AG09319 (cell line): ENCODE measurements at places on chromosomes 3 and 15.

- no peak for DNase-seq
Measured at GRCh38 chr3:4936982-4937614, 42.1 kb upstream of the BHLHE40 start.

- DNase-seq, result no peak
Measured at GRCh38 chr3:100525753-100526612, 33.6 kb downstream of the TMEM45A start.

DNA sequence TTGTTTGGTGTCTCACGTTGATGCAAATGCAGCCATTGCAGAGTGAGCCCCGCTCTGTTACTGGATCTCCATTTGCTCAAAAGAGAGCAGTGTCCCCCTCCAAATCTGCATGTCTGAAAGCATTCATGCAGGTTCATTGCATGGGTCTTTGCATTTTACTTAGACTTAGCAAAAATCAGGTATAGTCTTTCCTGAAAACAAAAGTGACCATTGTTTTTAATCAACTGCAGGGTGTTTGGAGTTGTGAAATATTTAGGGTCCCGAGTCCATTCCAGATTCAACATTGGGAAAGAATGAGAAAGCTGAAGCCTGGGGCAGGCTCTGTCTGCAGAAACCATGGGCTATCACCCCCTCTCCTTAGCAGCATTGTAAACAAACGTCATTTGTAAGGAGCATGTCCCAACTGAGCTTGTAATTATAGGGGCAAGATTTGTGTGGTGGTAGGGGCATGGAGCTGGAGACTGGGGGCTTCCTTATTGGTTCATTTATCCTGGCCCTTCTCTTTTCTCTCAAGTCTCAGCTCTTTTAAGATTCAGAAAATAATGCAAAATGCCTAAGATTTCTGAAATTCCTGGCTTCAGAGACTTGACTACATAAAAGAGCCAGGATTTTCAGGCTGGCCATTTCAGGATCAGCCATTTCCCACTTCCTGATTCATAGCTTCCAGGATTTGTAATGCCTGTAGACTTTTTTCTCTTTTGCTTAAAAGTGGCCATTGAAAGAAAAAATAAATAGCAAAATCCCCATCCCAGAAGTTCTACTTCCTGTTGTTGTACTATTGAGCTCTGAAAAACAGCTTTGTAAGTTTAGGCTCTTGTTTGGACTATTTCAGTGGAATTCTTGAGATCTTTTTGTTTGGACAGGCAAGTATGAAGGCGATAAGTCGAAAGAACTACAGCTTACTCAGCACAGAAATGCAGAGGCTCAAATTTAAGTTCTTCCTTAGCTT lies 23.0 kb downstream of the IGF1R start:
- DNase-seq, result no peak

DNA sequence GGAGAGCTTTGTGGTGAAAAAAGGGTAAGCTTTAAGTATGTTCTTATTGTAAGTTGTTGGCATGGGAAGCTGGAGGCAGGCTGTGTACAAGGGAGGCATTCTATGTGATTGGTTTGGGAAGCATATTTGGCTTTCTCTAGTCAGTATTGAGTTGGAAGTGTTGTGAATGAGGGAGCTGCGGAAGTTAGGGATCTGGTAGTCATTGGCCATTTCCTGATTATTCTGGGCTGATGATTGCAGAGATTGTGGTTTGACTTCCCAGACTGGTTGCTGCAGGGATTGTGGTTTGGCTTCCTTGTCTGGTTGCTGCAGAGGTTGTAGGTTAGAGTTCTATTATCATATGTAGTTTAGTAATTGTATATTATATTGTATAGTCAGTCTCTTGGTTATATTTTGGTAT lies 21.0 kb downstream of the STXBP5L start:
- DNase-seq, result no peak

DNA sequence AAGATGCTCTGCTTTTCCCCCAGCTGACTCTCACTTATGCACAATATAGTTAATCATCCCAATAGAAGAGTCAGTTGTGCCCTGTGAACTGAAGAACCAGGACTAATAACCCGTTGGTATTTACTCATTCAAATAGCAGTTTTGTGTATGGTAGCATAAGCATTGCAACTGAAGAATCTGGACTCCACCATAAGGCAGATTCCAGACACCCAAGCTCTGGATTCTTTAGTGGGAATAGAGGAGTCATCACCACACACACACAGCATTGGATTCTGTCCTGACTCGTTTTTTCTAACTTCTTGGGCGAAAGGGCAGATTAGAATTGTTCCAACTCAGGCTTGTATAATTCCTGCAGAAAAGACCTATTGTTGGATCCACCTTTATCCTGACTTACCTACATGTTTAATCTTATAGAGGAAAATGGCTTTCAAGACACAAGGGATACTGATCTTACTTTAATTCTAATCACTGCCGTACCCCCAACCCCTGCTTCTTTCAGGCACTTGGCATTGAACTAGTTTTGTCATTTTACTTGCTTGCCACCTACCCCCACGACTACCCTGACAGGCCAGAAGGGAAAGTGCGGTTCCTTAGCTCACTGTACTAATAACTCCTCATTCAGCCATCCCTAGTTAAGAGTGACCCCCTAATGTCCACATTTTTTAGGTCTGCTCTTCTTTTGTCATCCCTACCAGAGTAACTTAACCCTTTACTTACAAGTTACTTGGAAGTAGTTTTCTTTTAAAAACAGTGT lies 42.3 kb downstream of the NKIRAS1 start:
- DNase-seq, result no peak

DNA sequence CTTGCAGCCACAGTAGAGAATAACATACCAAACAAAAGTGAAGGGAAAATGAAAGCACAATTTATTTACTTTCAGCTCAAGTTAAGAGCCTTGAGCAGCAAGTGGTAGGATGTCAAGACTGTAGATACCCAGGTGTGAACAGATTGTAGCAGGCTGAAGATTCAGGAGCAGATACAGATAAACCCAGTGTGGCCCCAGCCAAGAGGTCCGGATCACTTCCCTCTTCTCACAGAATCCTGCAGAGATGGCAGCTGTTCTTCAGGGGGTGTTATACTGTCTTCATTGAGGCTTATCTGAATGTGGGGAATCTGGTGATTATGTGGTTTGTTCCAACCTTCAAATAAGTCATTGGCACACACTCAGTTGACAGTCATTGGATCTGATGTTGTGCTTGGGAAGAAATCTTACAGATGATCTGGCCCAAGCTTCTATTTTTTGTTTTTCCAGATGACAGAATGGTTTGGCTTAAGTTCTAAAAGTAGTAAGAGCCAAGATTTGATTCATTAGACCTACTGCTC lies 2.2 kb downstream of the STARD9 start:
- DNase-seq, result peak; percentile 63

DNA sequence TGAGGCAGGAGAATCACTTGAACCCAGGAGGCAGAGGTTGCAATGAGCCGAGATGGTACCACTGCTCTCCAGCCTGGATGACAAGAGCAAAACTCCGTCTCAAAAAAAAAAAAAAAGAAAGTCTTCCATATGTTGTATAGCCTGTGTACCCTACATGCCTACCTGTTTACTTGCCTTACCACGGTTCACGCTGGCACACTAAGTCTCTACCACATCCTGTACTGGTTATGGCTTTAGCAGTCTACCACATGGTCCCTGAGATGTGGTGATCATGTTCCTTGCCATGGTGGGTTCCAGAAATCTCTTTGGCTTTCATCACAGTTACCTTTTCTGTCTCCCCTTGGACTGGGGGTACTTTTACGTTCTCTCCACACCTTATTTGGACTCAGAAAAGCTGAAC lies 63.8 kb upstream of the TBC1D5 start:
- no peak for DNase-seq

DNA sequence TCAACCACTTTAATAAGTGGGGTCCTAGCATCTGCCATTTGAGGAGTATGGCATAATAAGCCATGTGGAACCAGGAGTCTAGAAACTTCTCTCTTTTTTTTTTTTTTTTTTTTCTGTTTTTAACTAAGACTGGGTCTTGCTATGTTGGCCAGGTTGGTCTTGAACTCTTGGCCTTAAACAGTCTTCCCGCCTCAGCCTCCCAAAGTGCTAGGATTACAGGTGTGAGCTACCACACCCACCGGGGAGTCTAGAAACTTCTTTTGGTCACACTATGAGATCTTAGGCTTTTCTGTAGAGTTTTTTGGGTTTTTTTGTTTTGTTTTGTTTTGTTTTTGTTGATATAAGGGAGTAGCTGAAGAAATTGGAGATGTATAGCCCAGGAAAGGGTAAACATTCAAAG lies 52.9 kb downstream of the ZBTB38 start:
- no peak for DNase-seq

DNA sequence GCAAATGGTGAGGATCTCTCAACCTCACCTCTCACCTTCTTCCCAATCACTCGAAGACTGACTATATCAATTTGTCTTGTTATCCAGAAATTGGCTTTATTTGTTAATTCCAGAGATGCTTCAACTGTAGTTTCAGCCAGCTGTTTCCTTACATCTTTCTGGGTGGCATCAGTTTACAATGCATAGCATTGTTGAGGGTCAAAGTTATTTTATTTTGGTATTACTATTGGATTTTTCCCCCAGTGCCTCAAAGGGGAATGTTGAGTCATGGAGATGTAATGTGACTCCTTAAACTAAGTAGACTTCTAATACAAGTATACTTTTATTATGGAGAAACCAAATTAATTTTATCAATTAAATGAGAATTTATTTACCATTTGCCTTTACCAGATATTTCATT lies 351.6 kb downstream of the TIGIT start:
- DNase-seq, result no peak

DNA sequence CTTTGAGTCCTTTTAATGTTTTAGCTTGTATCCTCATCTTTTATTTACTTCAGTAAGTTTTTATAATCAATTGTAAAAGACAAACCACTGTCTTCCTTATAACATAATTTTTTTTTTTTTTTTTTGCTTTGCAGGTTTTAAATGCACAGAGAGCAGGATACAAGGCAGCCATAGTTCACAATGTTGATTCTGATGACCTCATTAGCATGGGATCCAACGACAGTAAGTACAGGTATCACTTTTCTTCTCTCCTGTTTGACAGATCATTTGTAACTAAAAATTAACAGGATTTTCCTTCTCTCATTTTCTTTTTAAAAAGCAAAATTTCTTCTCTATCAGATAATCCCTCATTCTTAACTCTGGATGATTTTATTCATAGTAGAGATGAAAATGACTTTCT lies 75.4 kb downstream of the PFN2 start:
- no peak for DNase-seq

DNA sequence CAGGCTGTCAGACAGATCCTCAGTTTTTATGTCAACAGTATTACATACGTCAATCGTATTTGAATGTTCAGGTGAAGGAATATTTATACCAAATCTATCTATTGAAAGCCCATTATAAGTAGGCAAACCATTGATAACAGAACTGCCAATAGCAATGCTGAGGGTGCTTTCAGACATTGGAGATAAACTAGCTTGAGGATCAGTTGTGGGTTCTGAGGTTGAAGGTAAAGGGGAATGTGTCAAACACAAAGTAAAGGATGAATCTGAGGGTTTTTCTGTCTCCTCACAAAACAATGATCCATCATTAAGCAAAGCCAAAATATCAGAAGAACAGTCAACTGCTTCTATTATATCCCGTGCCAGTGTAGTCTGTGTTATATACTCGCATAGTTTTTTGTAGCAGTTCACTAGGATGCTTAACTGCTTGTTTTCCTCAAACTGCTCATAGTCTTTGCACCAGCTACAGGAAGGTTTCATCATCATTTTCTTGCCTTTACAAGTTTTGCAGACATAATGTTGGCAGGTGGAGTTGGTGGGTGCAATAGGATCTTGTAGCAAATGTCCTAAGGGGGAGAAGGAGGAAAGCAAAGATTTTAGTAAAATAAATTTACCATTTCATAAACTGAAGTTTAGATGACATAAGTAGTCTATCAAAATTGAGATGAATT lies 43.8 kb downstream of the MSL2 start:
- no peak for DNase-seq

- DNase-seq, result no peak
Measured at GRCh38 chr3:25120665-25121064, 307.4 kb upstream of the RARB start.

GRCh38 chr3:108437439-108437838 lies 73.0 kb downstream of the MYH15 start:
- DNase-seq, result no peak

DNA sequence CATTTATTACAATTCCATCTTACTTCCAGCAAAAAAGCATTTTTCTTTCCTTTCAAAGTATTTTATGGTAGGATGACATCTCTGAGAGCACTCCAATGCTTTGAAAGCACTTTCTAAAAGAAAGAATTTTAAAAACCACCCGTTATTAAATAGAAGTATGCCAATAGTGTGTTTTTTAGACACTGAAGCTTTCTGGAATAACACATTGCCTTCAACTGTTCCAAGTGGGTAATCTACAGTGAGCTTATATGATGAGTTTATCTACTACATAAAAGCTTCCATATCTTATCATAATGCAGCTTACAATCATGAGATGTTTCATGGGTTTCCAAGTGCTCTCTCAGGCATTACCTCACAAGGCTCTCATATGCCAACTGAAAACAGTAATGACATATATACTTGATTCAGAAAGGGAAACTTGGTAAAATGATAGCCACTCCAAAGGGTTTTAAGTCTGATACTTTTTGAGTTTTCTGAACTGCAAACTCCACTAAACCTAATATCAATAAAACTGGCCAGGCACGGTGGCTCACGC lies 14.1 kb downstream of the CMTM6 start:
- DNase-seq, result no peak

DNA sequence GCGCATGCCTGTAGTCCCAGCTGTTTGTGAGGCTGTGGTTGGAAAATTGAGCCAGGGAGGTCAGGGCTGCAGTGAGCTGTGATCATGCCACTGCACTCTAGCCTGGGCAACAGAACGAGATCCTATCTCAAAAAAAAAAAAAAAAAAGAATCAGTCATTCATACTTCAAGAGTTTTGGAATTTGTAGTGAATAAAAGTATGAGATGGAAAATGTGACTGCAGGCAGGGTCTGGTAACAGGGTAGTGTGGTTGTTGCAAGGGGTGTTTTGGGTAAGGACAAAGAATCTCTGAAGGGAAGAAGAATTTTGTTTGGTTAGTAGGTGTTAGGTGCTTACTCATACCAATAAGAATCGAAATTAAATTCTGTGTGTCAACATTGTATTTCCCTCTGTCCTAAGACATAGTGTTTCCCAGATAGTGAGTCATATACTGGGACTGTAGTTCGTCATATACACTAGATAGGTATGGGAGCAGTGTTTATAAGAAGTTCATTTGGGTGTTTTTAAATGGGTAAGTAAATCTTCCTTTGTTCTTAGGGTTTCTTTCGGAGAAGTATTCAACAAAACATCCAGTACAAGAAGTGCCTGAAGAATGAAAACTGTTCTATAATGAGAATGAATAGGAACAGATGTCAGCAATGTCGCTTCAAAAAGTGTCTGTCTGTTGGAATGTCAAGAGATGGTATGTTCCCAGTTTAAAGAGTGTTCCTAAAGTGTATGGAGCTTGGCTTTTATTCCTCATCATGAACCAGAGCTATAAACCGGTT lies 14.2 kb downstream of the NR1D2 start:
- DNase-seq, result peak; percentile 27

- DNase-seq, result no peak
Measured at GRCh38 chr3:128875556-128876120, 3.8 kb upstream of the ACAD9 start.

DNA sequence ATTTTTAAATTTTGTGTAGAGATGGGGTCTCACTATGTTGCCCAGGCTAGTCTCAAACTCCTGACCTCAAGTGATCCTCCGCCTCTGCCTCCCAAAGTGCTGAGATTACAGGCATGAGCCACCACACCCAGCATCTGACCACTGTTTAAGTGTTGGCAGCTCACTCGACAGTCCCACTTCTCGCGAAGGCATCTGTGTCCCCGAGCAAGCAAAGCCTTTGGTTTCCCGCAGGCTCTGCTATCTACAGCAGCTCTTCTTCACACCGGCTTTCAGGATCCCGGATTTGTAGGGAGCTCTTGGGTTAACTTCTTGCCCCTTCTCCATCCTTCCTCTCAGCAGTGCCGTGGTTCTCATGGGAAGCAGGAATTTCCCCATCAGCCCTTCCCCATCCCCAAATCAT lies 240.9 kb downstream of the VPS13C start:
- DNase-seq, result no peak
